Globus pallidus (tissue), 1 donor: ENCODE measurements at places on chromosomes 12 and 14.

GRCh38 chr12:19431407-19432308, 7.6 kb upstream of the AEBP2 start:
- peak; percentile 16 for DNase-seq

GRCh38 chr12:3833670-3834310, 39.4 kb downstream of the PARP11 start:
- no peak for DNase-seq

DNA sequence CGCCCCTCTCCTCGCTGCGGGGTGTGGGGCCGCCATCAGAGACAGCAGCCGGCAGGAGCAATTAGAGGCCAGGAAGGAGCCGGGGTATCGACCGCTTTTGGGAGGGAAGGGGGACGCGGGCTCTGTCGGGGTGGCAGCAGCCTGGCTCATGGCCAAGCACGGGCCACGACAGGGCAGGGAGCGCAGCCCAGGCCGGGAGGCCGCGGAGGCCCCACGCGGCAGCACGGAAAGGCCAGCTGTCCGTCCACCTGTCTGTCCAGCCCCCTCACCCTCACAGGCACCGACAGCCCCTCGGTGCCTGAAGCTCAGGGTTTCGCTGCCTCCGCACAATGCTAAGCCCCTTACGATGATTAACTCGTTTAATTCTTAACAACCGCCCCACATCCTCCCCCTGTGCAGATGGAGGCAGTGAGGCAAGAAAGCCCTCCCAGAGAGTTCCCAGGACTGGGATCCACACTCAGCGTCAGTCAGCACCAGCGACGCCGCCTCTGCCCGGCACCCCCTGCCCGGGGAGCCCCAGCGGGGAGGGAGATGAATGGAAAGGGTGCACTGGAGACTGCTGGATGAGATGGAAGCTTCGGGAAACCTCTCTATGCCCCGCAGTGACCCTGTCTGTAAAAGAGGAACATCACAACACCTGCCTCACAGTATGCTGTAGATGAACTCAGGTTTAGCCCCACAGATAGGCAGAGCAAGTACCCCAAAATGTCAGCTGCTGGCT, 23.7 kb downstream of the NCOR2 start:
- no peak for DNase-seq

GRCh38 chr12:55001198-55001868, 16.8 kb upstream of the TESPA1 start:
- DNase-seq, result no peak

DNA sequence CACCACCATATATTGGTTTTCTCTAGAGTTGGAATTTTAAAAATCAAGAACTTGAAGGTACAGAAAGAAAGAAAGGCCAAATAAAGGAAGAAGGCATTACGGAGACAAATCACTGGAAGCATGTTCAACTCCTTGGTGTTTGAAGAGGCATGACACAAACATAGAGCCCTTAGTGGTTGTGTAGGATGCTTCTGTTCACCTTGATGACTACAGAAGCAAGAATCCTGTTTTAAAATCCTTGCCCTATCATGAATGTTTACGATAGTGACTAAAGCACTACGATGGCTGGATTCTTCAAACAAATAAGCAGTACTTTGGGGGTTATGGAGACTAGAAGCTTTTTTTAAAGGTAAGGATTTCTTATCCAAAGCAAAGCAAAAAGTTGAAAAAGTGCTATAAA, 10.3 kb upstream of the ISM2 start:
- DNase-seq, result no peak

- DNase-seq, result no peak
Measured at GRCh38 chr14:68684466-68685418, 108.1 kb downstream of the ZFP36L1 start.

- no peak for DNase-seq
Measured at GRCh38 chr12:130799051-130799450, 40.0 kb downstream of the STX2 start.

GRCh38 chr12:68370006-68370590, 37.9 kb upstream of the MDM1 start:
- no peak for DNase-seq

DNA sequence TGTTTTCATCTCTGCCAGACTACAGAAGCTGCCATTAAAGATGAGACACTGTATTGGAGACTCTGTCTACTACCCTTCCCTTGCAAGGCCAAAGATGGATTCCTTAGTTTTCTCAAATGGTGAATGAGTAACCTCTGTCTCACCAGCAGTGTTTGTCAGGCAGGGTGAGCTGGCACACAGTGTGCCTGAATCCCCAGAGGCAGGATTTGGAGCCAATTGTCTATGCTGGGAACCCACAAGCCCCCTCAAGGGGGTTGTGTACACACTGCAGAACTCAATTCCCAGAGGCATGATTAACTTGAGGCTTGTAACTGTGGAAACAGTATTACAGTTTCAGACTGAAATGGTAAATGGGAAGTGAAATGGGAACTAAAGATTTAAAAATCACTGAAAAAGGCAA, 136.8 kb upstream of the PTPRB start:
- DNase-seq, result no peak

DNA sequence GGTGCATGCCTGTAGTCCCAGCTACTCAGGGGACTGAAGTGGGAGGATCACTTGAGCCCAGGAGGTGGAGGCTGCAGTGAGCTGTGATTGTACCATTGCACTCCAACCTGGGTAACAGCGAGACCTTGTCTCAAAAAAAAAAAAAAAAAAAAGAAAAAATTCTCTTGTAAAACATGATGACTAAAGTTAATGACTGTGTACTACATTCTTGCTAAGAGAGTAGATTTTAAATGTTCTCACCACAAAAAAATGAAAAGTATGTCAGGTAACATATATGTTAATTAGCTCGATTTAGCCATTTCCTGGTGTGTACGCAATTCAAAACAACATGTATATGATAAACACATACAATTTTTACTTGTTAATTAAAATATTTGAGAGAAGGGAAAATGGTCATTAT, 480.7 kb upstream of the RGS6 start:
- no peak for DNase-seq

DNA sequence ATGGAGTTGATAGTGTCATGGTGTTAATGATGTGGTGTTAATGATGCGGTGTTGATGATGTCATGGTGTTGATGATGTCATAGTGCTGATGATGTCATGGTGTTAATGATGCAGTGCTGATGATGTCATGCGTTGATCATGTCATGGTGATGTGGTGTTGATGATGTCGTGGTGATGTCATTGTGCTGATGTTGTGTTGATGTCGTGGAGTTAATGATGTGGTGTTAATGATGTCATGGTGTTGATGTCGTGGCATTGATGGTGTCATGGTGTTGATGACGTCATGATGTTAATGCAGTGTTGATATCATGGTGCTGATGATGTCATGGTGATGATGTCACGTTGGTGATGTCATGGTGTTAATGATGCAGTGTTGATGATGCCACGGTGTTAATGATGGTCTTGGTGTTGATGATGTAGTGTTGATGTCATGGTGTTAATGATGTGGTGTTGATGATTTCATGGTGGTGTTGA, 49.1 kb upstream of the RIMBP2 start:
- no peak for DNase-seq

- no peak for DNase-seq
Measured at GRCh38 chr14:94992046-94992445, 165.3 kb downstream of the DICER1 start.

GRCh38 chr12:31478898-31479297, 112.0 kb downstream of the DENND5B start:
- DNase-seq, result no peak

DNA sequence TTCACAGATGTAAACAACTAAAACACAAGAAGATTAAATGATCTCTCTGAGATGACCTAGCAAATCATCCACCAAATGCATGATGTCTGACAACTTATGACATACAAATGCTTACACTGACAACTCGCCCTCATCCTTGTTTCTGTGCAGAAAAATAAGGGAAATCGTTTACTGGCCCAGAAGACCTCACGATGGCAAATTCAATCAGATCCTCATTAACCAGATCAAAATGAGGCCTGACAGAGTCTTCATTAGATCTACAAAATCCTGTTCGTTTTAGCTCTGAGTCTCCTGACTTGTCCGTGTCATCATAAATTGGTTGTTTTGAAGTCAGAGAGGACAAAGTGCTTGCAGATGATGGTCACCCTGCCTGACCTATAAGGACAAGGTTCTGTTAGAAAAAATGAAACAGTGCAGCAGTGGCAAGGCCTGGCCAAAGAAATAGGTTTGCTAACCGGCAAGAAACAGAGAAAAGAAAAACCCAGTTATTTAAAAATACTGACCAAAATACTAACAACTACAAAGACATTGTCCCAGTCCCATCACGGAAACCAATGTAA, 109.5 kb downstream of the BTG1 start:
- no peak for DNase-seq

DNA sequence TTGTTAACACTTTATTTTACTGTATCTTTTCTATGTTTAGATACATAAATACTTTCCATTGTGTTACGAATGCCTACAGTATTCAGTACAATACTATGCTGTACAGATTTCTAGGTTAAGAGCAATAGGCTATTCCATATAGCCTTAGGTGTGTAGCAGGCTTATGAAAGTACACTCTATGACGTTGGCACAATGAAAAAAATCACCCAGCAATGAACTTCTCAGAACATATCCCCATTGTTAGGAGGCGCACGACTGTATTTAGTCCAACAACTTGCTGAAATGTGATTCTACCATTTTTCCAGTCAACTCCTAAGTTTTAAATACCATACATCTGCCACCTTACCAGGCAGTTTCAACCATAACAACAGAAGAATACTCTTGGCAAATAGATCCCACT, 1.8 kb downstream of the PARP11 start:
- no peak for DNase-seq

GRCh38 chr14:83887866-83888265, 1642.1 kb upstream of the FLRT2 start:
- DNase-seq, result no peak

DNA sequence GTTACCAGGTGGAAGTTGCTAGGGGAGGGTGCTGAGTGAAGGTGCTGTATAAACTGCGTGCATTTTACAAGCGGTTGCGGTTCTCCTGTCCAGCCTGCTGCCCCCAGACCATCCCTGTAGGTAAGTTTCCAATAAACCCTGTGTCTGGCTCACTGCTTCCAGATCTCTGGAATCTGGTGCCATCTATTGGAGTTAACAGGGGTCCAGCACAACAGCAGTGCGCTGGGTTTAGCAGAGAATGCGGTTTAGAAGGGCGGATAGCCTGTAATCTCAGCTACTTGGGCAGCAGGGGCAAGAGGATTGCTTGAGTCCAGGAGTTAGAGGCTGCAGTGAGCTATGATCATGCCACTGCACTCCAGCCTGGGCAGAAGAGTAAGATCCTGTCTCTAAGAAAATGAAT, 4.9 kb downstream of the AACS start:
- DNase-seq, result peak; percentile 46

GRCh38 chr12:93827669-93828068, 150.5 kb downstream of the CRADD start:
- no peak for DNase-seq

DNA sequence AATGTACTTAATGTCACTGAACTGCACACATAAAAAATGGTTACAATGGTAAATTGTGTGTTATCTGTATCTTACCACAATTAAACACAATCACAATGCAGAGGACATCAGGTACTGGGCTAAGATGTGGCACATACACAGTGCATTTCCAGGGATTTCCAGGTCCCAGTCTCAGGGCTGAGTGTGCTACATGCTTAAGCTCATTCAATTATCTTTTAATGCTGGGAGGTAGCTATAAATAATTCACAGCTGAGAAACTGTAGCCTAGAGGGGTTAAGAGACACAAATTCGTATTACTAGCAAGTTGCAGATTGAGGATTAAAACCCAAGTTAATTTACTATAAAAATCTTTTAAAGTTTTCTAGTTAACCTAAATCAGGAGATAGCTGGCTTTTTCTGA, 67.1 kb downstream of the CRACR2A start:
- DNase-seq, result no peak

- DNase-seq, result no peak
Measured at GRCh38 chr12:101086490-101087135, 123.4 kb downstream of the SLC5A8 start.

DNA sequence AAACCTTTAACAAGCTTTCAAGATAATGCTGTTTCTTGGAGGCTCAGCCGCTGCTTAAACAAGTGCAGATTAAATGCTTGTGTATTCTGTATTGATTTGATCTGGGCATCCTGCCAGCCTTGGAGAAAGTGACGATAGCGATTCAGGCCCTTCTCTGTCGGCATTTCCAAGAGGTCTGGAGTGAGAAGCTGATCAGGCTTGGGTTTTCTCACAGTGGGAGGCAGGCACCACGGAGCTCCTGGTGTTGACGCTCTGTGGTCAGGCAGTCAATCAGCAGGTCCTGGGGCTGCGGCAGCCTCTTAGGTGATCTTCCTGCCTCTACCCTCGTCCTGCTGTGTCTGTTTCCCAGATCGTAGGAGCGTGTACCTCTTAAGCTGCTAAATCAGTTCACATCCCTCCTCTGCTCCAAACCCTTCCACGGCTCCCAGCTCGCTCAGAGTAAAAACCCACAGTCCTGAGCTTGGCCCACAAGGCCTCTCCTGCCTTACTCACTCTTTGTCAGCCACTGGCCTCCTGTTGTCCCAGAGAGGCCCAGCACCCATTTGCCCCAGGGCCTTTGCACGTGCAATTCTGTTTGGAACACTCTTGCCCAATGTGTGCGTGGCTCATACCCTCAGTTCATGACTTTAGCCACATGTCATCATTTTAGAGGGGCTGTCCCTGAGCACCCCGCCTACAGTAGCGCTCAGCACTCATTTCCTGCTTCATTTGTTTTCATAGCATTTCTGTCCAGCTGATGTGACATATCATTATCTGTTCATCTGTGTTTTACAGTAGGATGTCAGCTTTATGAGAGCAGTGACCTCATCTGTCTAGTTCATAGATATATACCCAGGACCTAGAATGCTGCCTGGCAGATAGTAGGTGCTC, 155.4 kb downstream of the AACS start:
- DNase-seq, result no peak

DNA sequence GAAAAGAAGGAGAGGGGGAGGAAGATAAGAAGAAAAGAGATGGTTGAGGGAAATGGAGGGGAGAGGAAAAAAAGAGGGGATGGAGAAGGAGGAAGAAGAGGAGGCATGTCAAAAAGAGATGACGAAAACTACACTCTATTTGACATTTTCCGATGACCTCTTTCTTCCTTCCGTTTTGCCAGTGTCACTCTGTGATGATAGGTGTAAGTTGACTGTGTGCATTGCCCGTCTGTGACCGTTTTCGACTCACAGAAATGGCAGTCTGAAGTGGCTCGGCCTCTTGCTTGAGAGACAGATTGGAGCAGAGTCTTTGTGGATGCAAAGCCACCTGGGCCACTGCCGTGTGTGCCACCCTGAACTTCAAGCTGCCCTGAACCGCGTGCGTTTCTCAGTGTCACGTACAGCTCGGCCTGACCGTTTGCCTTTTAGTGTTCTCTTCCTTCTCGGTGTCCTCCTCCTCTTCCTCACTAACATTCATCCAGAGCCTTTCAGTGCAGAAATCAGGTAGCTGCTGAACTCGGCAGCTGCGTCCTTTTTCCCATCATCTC, 32.7 kb downstream of the ELK3 start:
- no peak for DNase-seq

- no peak for DNase-seq
Measured at GRCh38 chr12:105813201-105813600, 325.6 kb downstream of the NUAK1 start.

GRCh38 chr12:3791256-3791874, 38.5 kb upstream of the CRACR2A start:
- no peak for DNase-seq
